Activated CD8-positive, alpha-beta memory T cell treated with anti-CD3 and anti-CD28 coated beads for 24 hours (primary cell): ENCODE measurements at places on chromosomes 6 and 20.

GRCh38 chr6:143015300-143015706 is 45.4 kb upstream of the AIG1 start:
- DNase-seq = no peak

DNA sequence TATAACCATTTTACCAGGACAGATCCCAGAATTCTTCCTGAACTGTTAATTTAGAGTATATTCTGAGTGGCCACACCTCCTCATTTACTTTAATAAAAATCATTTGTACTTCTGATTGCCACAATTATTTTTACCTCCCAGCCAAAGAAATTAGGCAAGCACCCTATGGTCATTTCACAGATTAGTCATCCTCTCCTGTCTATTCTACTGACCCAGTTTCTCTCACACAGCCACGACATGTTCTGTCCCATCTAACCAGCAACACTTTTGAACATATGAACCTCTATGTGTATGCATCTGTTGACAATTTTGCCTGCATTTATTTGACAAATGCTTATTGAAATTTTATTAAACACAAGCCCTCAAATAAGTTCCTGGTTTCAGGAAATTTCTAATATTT is 202.6 kb upstream of the STXBP5 start:
- no peak for DNase-seq

DNA sequence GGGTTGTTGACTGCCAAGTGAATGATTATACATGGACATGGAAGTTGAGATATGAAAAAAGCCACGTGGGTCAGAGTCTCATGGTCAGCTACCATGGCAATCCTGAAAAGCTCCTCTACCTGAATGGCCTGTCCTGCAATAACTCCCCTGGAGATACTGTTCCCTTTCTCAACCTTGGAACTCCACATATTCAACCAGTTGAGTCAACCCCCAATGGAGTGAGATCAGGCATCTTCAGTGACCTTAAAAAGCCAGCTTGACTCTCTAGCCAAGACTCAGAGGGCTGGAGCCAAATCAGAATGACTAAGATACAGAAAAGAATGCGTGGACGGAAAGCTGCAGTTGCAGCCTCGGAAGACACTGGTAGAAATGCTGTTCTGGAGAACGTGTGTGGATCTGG is 341.3 kb downstream of the FOXA2 start:
- DNase-seq = no peak

- DNase-seq = no peak
These were observed 5.1 kb upstream of the TMEM244 start for GRCh38 chr6:129866256-129866655.

DNA sequence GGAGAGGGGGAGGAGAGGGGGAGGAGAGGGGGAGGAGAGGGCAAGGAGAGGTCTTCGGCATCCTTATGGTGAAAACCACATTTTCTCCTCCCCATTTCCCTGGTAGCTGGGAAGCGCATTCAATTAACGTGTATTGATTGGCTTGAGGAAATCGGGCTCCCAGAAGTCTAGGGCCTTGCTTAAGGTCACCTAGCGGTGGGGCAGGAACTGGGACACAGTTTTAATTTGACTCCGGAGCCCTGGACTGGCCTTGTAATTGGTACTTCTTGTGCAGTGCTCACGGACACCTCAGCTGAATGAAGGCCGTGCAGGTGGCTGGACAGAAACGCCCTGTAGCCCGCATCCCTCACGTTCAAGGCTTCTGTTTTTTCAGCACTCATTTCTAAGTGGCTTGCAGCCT is 42.8 kb downstream of the CTCFL start:
- no peak for DNase-seq

DNA sequence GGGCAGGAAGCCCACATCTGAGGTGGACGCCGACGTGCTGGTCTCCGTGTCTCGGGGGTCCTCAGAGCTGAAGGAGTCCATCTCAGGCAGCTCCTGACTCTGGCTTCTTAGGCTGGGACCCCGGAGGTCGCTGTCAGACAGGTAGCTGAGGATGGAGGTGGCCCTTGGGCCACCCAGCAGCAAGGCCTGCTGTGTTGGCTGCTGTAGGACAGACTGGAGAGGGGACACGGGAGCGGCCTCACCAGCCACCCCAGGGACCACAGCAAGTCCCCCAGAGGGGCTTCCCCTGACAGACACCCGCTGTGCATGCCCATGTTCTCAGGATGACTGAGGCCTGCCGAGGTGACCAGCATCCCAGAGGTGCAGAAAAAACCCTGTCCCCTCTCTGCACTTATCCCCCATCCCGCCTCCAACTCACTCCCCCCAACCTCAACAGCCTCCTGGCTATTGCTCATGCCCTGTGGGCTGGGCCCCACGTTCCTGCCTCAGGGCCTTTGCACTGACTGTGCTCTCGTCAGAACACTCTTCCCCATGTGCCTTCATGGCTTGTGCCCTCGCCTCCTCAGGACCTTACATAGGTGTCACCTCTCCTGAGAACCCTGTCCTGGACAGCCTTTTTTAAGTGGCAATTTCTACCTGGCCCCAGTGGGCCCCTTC is 88.8 kb downstream of the RIPOR3 start:
- no peak for DNase-seq

GRCh38 chr6:13331516-13332348 is 3.4 kb upstream of the TBC1D7 start:
- DNase-seq = no peak

- no peak for DNase-seq
These were observed 34.0 kb downstream of the PNLDC1 start for GRCh38 chr6:159833997-159834603.

DNA sequence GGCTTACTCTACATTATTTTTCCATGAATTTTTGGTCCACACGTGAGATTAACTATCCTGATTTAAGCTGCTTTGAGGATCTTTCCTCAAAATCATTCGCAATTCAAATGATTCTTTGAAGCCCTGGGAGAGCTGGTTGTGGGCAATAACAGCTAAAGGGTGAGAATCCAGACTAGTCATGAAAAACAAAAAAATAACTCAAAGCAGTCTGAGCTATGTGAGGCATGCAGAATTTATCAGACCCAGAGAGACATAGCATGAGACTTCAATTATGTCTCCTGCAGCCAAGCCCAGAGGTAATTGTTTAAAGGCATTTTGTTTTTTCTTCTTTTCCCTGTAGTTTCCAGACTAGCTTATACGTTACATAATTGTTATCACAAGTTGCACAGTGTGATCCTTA is 517.3 kb upstream of the PTCHD4 start:
- DNase-seq = no peak

GRCh38 chr20:36281785-36282380 is 24.3 kb upstream of the DLGAP4 start:
- DNase-seq = peak; percentile 33

GRCh38 chr6:73081955-73082354 is 143.3 kb downstream of the KHDC1L start:
- DNase-seq = no peak
